ENCODE measurements at places on chromosomes 7 and 10.
A peak's percentile ranks its signal among the peaks of the same experiment; 100 is the strongest.

- no peak for DNase-seq
Observed at GRCh38 chr7:16669581-16669980, 23.6 kb downstream of the BZW2 start.

DNA sequence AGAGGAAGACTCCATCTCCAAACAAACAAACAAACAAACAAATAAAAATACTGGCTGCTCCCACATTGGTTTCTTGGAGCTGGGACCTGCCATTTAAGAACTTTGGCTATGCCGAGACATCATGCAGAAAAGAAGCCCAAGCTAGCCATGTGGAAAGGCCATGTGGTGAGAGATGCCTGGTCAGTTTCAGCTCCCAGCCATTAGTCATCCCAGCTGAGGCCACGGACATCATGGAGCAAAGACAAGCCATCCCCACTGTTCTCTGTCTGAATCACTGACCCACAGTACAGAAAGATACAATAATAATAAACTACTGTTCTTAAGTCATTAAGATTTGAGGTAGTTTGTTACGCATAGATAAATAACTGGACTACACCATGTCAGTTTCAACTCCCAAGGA, 70.0 kb upstream of the PCBD1 start:
- no peak for DNase-seq

DNA sequence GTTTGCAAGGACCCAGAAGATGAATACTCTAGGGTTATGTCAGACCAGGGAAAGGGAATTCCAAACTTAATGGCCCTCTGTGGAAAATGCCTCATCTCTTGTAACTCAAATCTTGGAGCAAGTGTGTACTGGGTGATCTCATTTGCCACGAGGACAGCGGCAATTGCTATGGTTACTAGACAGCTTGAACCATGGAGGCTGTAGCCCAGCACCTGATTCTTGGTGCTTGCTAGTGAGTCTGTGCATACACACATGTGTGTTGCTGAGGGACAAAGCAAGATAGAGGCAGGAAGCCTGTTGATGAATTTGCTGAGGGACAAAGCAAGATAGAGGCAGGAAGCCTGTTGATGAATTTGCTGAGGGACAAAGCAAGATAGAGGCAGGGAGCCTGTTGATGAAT, 58.6 kb upstream of the FEZF1 start:
- DNase-seq: no peak

DNA sequence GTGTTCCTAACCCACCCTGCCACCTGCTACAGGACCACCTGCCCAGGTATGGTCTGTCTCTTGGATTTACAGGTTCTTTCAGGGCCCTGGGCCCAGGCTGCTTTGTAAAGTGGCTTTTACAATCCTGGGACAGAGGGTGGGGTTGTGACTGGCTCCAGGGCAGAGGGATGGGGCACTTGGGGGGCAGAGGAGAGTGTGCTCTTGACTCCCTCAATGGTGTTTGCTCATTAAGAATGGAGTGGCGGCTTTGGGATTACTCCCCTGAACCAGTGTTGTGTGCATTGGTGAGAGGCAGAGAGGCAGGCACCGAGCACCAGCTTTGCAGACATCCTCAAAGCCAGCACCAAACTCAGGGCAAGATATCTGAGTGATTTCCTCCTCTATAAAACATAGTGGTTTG, 43.5 kb downstream of the VWA2 start:
- no peak for DNase-seq

- peak; percentile 81 for DNase-seq
Observed at GRCh38 chr7:16028103-16028502, 341.6 kb upstream of the MEOX2 start.

GRCh38 chr7:20164425-20165145, 52.6 kb downstream of the MACC1 start:
- DNase-seq: peak; percentile 77

GRCh38 chr7:128737867-128738385, 1.2 kb upstream of the CALU start:
- peak; percentile 39 for DNase-seq

DNA sequence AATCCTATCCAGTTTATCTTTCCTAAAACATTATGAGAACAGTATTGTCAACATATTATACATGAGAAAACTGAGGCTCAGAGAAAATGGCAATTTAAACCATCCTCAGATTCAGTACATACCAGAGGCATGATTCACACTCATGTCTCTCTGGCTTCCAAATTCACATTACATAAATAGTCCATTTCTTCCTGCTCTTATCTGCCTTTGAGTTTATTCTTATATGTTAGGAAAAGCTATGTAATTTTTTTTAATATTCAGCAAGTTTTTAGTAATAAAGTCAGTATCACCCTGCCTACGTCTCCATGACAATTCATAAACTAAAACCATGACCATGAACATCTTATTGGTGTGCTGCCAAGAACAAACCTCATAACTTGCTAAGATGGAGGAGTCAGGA, 1260.2 kb upstream of the SORCS1 start:
- peak; percentile 10 for DNase-seq

- no peak for DNase-seq
Observed at GRCh38 chr7:6436385-6436685, 11.4 kb downstream of the DAGLB start.

DNA sequence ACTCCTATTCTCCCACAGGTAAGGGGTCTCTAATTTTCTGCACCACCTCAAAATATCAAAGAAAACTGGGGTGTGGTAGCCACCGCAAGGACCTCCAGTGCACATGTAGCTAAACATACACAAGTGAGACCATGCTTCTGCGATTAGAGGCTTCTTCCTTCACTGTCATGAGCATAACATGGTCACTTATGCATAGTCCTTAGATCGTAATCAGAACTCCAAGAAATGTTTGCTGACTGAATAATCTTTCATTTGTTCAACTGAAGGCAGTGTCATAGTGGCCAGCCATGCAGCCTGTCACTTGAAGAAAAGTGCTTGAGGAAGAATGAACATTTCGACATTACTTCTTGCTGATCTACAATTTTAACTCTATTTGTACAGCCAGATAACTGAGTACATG, 14.6 kb downstream of the TWIST1 start:
- no peak for DNase-seq

- DNase-seq: no peak
Observed at GRCh38 chr7:90671571-90671970, 75.5 kb downstream of the CDK14 start.

DNA sequence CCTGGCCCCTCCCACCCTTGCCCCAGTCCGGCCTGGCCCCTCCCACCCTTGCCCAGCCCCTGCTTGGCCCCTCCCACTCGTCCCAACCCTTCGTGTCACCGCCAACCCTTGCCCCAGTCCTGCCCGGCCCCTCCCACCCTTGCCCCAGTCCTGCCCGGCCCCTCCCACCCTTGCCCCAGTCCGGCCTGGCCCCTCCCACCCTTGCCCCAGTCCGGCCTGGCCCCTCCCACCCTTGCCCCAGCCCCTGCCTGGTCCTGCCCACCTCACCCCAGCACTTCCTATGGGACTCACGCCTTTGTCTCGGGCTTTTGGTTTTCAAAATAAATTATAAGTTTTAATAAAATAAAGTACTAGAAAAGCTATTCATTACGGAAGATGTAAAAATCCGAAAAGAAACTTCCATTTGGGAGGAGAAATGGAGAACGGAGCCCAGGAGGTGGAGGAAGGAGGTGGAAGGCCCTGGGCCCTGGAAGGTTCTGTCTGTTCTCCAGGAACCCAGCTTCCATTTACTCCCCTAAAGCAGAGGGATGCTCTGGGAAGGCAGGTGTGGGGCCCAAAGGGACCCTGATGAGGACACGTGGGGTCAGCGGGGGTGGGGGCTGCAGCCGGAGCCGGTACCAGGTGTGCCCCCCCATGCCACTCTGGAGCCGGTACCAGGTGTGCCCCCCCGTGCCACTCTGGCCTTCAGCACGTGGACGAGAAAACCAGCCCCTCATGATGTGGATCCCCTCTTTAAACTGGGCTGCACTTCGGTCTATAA, 52.2 kb downstream of the PWWP2B start:
- no peak for DNase-seq

GRCh38 chr7:18076461-18076860, 48.8 kb upstream of the PRPS1L1 start:
- DNase-seq: no peak

DNA sequence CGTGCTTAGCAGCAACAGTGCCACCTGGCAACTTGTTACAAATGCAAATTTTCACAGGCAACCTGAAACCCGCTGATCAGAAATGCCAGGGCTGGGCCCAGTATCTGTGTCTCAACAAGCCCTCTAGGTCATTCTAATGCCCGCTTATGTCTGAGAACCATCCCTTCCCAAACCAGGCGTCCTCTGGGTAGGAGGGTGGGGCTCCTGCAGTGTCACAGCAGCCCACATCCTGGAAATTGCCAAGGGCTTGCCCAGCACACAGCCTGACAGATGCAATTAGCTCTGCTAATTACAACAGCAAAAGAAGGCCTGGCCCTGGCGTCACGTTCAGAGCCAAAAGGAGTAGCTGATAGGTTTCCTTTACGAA, 15.9 kb downstream of the ITPRIP start:
- no peak for DNase-seq

- no peak for DNase-seq
Observed at GRCh38 chr10:71090801-71091200, 121.6 kb upstream of the UNC5B start.

DNA sequence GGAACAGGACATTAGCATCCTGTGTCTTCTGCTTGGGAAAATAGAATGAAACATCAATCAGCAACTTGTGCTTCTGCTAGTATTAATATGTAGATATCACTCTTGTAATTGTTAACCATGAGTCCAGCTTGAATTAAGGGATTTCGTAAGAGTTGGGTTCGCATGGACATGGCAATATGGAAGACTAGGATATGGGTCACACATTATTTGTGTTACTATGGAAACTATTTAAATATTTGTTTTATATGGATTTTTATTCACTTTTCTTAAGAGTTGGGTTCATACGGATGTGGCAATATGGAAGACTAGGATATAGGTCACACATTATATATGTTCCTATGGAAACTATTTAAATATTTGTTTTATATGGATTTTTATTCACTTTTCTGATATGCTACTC, 24.5 kb downstream of the TNPO3 start:
- no peak for DNase-seq

GRCh38 chr10:120181154-120181553, 275.9 kb upstream of the PLPP4 start:
- no peak for DNase-seq

GRCh38 chr7:75033064-75033463, 40.5 kb downstream of the RCC1L start:
- DNase-seq: no peak

GRCh38 chr10:103580011-103580410, 86.5 kb downstream of the NEURL1 start:
- DNase-seq: no peak

DNA sequence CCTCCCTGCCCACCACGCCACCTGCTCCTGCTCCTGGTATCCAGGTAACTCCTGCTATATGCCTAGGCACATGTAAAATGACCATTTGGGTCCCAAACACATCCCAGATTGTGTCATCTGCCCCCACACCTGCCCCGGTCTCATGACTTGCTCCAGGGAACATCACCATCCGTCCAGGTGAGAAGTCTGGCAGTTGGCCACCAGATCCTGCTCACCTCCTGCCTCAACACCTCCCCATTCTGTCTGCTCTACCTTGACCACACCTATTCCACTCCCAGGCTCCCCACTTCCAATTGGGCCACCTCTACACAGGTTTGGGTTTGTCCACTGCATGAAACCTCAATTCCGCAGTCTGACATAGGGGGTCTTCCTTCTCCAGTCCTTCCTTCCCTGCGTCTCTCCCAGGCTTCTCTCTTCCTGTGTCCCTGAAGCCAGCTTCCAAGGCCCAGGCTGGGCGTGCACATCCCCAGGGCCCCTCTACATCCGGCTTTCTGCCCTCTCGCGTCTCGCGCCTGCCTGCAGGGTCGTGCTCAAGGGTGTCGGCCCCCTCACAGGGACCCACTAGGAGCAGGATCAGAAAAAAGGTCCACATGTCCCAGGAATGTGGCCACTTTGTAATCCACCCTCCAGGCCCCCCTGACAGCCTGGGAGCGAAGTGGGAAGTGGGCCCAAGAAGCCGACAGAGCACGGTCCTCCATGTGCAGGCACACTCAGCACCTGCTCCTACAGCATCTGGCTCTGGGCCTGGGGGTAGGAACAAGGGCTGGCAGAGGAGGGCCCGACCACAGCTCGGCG, 49.3 kb upstream of the DAGLB start:
- DNase-seq: no peak

- no peak for DNase-seq
Observed at GRCh38 chr7:47847207-47847606, 101.1 kb downstream of the PKD1L1 start.

GRCh38 chr10:16509996-16510395, 11.7 kb downstream of the C1QL3 start:
- no peak for DNase-seq

GRCh38 chr7:158024351-158024715, 563.3 kb downstream of the PTPRN2 start:
- no peak for DNase-seq
